ENCODE measurements at places on chromosomes 3 and 15.

- DNase-seq = no peak
These were observed 352.6 kb downstream of the NLGN1 start for GRCh38 chr3:173750095-173750494.

DNA sequence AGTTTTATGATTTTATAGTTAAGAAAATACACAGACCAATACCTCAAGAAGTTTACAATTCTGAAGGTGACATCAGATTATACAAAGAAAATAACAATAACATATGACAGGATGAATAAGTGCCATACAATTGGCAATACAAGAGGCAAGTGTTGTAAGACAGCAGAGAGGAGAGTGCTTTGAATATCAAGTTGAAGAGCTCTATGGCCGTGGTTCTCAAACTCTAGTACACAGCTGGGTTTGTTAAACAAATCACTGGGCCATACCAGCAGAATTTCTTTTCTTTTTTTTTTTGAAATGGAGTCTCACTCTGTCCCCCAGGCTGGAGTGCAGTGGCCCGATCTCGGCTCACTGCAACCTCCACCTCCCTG is 167.1 kb upstream of the NECTIN3 start:
- DNase-seq = no peak

DNA sequence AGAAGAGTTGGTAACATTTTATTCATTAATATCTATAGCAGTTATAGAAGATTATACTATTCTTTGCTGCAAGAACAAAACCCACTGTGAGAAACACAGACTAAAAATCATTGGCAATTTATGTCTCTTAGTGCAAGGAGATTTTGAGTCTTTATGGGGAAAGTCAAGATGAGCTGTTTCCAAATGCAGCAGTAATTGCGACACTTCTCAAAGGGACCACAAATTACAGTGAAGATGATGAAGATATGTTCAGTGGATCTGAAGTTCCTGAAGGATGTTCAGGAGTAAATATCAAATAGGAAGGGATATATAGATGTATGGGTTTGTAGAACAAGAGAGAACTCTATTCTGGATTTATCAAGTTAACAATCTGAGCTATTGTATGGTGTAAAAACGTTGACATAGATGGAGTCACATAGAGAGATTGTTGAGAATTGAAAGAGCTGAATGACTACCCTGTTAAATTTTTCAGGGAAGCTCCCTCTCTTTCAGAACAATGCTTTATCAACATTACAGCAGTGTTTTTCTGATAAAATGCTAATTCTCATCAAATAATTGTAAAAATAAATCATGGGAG is 71.8 kb downstream of the DTWD1 start:
- no peak for DNase-seq

DNA sequence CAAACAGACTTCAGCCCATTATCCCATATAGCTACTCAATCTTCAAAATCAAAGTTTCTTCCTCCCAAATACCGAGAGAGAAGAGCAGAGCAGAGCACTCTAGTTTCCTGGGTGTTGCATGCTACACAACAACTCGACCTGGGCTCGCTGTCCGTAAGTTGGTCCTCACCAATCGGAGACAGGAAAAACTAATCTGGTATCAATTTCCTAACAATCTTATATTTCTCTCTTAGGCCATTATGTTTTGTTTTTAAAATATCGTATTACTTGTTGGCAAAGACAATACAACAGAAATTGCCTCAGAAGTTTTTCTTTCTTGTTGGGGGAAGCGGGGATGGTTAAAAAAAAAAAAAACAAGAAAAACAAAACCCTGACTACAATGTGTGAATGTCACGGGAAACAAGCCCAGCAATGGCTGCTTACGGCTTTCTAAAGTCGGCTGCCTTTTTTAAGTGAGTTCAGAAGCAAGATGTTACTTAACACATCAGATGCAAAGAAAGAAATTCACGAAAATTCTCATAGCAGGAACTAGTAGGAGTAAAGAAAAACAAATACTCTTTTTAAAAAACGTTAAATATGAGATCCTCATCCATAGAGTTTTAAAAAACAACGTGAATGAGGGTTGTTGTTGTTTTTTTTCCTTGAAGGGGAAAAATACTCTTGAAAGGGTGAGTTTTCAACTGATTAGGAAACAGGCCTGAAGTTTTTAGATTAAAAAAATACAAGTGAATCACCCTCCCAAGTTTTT is 1.9 kb downstream of the VGLL4 start:
- DNase-seq = no peak

- no peak for DNase-seq
These were observed 74.9 kb downstream of the OCA2 start for GRCh38 chr15:28023933-28024888.

DNA sequence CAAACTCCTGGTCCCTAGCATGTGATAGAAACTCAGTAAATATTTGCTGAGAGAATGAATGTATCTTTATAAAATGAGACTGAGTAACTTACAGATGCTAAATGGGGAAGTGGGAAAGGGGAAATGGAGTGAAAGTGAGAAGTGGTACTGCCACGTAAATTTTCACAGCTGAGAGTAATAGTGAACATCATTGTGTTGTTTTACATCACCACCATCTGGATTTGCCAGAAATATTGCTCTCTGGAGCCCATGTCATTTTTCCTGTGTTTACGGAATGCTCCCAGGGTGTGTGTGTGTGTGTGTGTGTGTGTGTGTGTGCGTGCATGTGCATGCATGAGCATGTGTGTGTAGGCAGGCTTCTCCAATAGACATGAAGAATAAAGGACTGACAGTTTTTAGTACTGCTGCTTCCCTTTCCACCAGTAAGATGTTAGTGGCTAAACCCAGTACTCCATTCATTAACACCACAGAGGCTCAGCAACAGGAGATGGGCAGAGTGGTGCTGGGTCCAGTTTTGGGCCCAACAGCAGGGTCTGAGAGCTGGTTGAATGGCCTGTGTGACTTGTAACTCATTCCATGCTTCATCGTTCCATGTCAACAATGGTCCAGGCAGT is 57.3 kb downstream of the DIPK2A start:
- DNase-seq = no peak

GRCh38 chr15:91521996-91522395 is 331.5 kb upstream of the SLCO3A1 start:
- no peak for DNase-seq

GRCh38 chr3:169133178-169134161 is 530.0 kb downstream of the MECOM start:
- no peak for DNase-seq

DNA sequence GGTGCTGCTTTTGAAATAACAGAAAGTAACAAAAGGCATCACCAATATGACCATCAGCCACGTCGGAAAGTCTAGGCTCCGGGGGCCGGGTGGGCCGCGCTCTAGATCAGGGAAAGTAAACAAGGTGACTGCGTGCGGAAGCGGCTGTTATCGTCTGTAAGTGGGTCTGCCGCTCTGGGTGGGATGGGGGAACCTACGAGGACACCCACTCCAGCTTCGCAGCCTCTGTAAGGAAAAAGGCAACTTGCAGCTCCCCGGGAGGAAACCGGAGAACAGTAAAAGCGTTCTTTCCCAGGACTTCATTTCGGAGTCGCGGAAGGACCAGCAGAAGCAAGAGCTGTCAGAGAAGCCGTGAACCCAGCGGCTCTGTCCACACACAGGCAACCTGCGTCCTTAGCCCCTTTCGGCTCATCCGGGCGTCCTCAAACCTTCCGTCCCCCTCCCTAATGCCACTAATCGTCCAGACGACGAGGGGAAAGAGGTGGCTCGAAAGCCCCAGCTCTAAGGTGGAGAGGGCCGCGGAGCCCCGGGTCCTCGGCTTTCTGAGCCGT is 461 bp downstream of the XRN1 start:
- DNase-seq = peak; percentile 57

DNA sequence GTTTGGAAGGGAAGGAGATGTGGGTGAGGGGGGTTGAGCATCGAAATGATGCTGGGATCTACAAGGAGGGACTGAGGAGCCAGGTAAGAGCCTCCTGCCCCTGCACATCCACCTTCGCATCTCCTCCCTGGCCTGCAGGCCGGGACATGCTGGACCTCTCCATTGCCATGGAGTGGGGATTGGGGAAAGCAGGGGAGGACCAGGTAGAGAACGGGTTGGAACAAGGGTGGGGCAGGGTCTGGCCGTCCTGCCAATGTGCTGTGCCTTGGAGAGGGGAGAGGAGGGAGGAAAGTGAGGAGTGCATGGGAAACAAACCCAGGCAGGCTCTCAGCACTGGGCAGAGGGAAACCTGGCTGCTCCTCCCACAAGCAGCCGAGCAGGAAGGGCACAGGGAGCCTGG is 10.6 kb downstream of the PLA2G4B start:
- DNase-seq = no peak

DNA sequence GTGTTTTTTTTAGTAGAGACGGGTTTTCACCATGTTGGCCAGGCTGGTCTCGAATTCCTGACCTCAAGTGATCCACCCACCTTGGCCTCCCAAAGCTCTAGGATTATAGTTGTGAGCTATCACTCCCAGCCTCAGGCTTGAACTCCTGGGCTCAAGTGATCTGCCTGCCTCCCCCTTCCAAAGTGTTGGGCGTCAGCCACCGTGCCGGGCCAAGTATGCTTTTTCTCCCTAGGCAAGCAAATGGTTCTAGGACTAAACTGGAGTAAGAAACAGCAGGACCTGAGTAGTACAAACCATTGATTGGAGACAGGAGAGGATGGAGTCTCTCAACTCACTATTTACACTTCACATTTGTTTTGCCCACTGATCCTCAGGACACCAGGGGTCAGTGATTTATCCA is 4.6 kb upstream of the PTPN9 start:
- DNase-seq = no peak
